ENCODE measurements at places on chromosomes 5 and 9. TPM values are rescaled to one million over a fixed set of nuclear protein-coding genes. Genes with fewer than 3 reads are reported as not detected.

SOX30 gene
- 1.0 TPM for polyA plus RNA-seq

FRMPD1 gene
- polyA plus RNA-seq: 0.61 TPM

DNA sequence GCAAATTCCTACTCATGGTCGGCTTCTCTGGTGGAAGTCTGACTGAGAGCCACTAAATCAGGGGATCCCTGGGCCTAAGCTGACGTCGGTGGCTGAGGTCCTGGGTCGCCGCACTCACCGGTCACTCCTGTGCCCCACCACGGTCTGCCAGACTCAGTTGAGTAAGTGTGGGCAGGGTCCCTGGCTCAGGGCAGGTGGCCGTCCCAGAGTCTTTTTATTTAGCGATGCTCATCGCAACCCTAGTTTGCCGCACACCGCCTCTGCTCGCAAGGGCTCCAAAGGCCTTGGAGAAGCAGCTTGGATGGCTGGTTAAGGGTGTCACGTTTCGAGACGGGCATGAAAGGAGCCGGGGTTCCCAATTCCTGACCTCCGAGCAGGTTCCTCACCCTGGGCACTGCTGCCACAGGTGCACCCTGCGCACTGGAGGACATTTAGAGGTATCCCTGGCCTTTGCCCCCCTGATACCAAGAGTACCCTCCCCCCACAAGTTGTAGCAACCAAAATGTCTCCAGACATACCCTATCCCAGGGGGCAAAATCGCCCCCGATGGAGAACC lies 59.9 kb downstream of the NSUN2 start:
- no peaks in the 10 kb centered on the region for H3K36me3 ChIP-seq
- H3K27ac ChIP-seq: no peak overlapping the region
- H3K4me3 ChIP-seq: no peak overlapping the region

BARX1 gene
- 0.06 TPM for polyA plus RNA-seq

GRCh38 chr5:57841676-57842363 lies 359.2 kb upstream of the ACTBL2 start:
- H3K36me3 ChIP-seq: no peaks in the 10 kb centered on the region
- no peaks in the 10 kb centered on the region for H3K4me1 ChIP-seq
- DNase-seq: no peak
- no peak overlapping the region for H3K4me3 ChIP-seq
- H3K27ac ChIP-seq: no peak overlapping the region
- H3K27me3 ChIP-seq: no peaks in the 10 kb centered on the region

PLCXD3 gene
- polyA plus RNA-seq: 4.9 TPM
